ENCODE measurements at places on chromosomes 11 and 22. TPM values are rescaled to one million over a fixed set of nuclear protein-coding genes. Genes with fewer than 3 reads are reported as not detected.

The CDC42BPG gene
- 3.1 TPM for polyA plus RNA-seq

The LYVE1 gene
- polyA plus RNA-seq = 2.9 TPM

The ACRV1 gene
- polyA plus RNA-seq = 0.08 TPM

The APOL5 gene
- polyA plus RNA-seq = not detected

The PIWIL4 gene
- 2.0 TPM for polyA plus RNA-seq

The SCUBE1 gene
- polyA plus RNA-seq = 2.2 TPM

- peaks cover 22% of the 10 kb centered on the region for H3K4me1 ChIP-seq
- H3K27me3 ChIP-seq = no peaks in the 10 kb centered on the region
- H3K36me3 ChIP-seq = no peaks in the 10 kb centered on the region
- H3K4me3 ChIP-seq = no peak overlapping the region
- peak; percentile 62 for DNase-seq
- H3K27ac ChIP-seq = peak overlapping the region; percentile 79
Observed at GRCh38 chr11:8917157-8917825, 6.3 kb downstream of the AKIP1 start.

GRCh38 chr11:15346907-15347306 lies 232.2 kb downstream of the INSC start:
- H3K27me3 ChIP-seq = no peaks in the 10 kb centered on the region
- H3K4me1 ChIP-seq = no peaks in the 10 kb centered on the region
- no peaks in the 10 kb centered on the region for H3K36me3 ChIP-seq
- DNase-seq = no peak

DNA sequence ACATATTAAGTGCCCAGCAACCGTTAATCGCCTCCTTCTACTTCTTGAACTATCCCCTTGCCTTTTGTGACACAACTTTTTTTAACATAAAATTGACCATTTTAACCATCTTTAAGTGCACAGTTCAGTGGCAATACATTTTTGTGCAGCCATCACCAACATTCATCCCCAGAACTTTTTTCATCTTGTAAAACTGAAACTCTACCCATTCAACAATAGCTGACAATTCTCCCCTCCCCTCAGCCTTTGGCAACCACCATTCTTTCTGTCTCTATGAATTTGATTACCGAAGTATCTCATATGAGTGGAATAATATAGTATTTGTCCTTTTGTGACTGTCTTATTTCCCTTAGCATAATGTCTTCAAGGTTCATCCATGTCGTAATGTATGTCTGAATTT lies 66.0 kb downstream of the MICAL2 start:
- no peak for DNase-seq
- H3K36me3 ChIP-seq = no peaks in the 10 kb centered on the region
- no peaks in the 10 kb centered on the region for H3K27me3 ChIP-seq
- peaks cover 16% of the 10 kb centered on the region for H3K4me1 ChIP-seq
- no peak overlapping the region for H3K4me3 ChIP-seq

GRCh38 chr11:60924906-60925853 lies 920 bp downstream of the TMEM132A start:
- H3K4me1 ChIP-seq = peaks cover 5% of the 10 kb centered on the region
- no peaks in the 10 kb centered on the region for H3K36me3 ChIP-seq
- peak overlapping the region; percentile 94 for H3K4me3 ChIP-seq
- no peak for DNase-seq
- H3K27ac ChIP-seq = no peak overlapping the region

DNA sequence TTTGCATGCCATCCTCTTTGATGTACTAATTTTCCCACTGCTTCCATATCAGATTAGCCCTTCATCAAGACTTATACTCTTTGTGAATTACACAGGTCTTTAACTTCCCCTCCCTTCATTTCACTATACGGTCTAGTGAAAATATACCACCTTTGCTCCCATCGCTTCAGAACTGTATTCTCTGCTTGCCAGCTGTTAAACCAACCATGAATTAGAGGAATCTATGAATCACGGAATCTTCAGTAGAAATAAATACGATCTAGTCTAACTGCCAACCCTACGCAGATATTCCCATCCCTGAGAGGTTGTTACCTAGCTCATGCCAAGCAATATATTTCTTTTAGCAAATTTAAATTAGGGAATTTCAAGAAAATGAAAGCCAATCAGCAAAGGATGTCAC lies 177.8 kb upstream of the MPPED2 start:
- H3K4me3 ChIP-seq = no peak overlapping the region
- DNase-seq = no peak
- no peaks in the 10 kb centered on the region for H3K27me3 ChIP-seq

- no peaks in the 10 kb centered on the region for H3K36me3 ChIP-seq
- DNase-seq = no peak
- no peaks in the 10 kb centered on the region for H3K4me1 ChIP-seq
- no peak overlapping the region for H3K27ac ChIP-seq
- no peaks in the 10 kb centered on the region for H3K27me3 ChIP-seq
- no peak overlapping the region for H3K4me3 ChIP-seq
Observed at GRCh38 chr22:48772286-48772907, 1055.3 kb downstream of the BRD1 start.

- no peak overlapping the region for H3K4me3 ChIP-seq
- no peaks in the 10 kb centered on the region for H3K36me3 ChIP-seq
- H3K4me1 ChIP-seq = no peaks in the 10 kb centered on the region
- H3K27ac ChIP-seq = no peak overlapping the region
- DNase-seq = no peak
Observed at GRCh38 chr11:120273432-120273831, 33.5 kb downstream of the POU2F3 start.

DNA sequence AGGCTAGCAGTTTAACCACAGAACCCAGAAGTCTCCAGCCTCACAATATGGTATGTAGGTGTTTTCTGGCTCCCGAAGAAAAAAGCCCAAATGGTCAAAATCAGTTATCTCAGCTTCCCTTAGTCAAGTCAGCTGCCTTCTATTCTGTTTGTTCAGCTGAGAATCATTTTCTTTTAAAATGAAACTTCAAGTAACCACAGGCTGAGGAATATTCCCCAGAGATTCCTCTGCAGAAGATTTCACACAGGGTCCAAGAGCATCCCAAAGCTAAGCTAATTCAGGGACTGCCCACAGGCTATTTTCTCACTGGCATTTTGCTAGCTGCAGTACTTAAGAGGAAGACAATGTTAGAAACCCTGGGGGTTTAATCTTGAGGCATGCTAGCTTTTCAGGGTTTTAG lies 977.0 kb upstream of the CHORDC1 start:
- no peaks in the 10 kb centered on the region for H3K27me3 ChIP-seq
- no peaks in the 10 kb centered on the region for H3K36me3 ChIP-seq
- no peak overlapping the region for H3K27ac ChIP-seq
- H3K4me1 ChIP-seq = no peaks in the 10 kb centered on the region
- H3K4me3 ChIP-seq = no peak overlapping the region
- no peak for DNase-seq

DNA sequence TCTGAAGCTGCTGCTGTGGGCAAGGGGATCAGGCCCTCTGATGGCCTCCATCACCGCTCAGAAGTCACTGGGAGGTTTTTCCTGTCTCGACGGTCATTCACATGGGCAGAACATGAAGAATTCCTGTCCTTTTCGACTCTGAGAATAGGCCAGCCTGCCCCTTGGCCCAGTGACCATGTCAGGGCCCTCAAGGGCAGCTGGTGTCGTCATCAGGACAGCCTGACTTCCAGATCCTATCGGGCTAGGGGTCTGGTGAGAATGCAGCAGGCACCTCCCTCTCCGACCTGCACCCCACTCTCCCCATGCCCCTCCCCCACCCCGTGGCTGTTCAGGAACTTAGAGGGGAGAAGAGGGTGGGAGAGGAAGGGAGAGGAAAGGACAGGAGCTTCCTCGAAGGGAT lies 3.6 kb downstream of the TP53I11 start:
- no peaks in the 10 kb centered on the region for H3K27me3 ChIP-seq
- no peak overlapping the region for H3K27ac ChIP-seq
- DNase-seq = no peak

GRCh38 chr11:103484545-103484944 lies 375.3 kb downstream of the DYNC2H1 start:
- H3K4me1 ChIP-seq = no peaks in the 10 kb centered on the region
- H3K4me3 ChIP-seq = no peak overlapping the region
- no peaks in the 10 kb centered on the region for H3K36me3 ChIP-seq
- no peaks in the 10 kb centered on the region for H3K27me3 ChIP-seq
- DNase-seq = no peak
- no peak overlapping the region for H3K27ac ChIP-seq

- H3K4me3 ChIP-seq = no peak overlapping the region
- H3K4me1 ChIP-seq = peaks cover 15% of the 10 kb centered on the region
- H3K36me3 ChIP-seq = no peaks in the 10 kb centered on the region
- H3K27ac ChIP-seq = peak overlapping the region; percentile 83
- no peaks in the 10 kb centered on the region for H3K27me3 ChIP-seq
- no peak for DNase-seq
Observed at GRCh38 chr11:76629116-76629852, 41.3 kb downstream of the LRRC32 start.

DNA sequence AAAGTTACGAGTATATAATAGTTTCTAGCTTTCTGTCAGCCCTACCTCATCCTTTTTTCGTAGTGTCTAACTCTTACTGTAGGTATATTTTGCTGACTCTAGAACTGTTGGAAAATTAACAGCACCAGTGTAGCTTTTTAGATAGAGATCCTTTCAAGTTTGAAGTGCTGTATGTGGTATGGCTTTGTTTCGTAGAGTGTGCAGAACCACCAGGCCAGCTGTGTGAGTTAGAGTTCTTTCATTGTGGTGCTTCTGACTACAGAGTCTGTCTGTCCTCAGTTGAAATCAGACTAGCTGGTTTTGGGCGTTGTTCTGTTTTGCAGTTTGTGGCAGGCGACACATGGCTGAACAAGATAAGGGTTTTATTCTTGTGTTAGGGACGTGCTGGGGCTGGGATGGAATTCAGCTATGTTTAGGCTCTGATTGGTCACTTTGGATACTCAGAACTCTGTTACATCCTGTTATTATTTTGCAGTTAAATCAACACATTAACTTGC lies 3.2 kb downstream of the ARHGEF12 start:
- peak; percentile 18 for DNase-seq
- H3K36me3 ChIP-seq = no peaks in the 10 kb centered on the region
- H3K27ac ChIP-seq = peak overlapping the region; percentile 99
- H3K4me3 ChIP-seq = peak overlapping the region; percentile 92

DNA sequence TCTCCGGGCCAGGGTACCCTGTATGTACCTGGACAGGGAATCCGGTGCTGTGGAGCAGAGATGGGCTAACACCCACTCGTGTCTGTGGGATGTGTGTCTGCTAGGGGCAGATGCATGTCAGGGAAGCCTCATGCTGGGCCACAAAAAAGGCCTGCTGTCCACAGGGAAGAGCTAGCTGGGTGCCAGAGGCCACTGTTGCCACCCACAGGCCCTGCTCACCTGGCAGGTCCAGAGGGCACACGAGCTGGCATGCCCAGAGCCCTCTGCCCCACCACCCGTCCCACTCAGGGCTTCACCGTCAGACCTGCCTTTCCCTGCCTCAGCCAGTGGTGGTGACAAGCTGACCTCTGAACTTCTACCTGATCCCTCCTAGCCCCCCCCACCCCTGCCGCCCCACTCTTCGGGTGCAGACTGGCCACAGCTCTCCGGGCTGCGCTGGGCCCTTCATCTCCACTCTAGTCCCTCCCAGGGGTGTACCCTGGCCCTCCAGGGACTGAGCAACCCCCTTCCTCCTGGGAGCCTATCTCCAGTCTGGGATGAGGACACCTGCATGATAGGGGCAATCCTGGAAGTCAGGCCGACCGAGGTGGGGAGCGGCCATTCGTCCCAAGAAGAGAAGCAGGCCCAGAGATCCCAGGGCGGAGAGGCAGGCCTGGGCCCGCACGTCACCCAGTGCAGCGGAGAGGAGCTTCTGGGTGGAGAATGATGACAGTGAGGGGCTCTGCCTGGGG lies 1.4 kb downstream of the SLC25A22 start:
- peak overlapping the region; percentile 98 for H3K27ac ChIP-seq
- peaks cover 23% of the 10 kb centered on the region for H3K4me1 ChIP-seq
- peak overlapping the region; percentile 17 for H3K4me3 ChIP-seq

- H3K27me3 ChIP-seq = no peaks in the 10 kb centered on the region
- H3K36me3 ChIP-seq = no peaks in the 10 kb centered on the region
- H3K27ac ChIP-seq = peak overlapping the region; percentile 49
- H3K4me1 ChIP-seq = no peaks in the 10 kb centered on the region
Observed at GRCh38 chr11:132278801-132279574, 908.6 kb downstream of the NTM start.

DNA sequence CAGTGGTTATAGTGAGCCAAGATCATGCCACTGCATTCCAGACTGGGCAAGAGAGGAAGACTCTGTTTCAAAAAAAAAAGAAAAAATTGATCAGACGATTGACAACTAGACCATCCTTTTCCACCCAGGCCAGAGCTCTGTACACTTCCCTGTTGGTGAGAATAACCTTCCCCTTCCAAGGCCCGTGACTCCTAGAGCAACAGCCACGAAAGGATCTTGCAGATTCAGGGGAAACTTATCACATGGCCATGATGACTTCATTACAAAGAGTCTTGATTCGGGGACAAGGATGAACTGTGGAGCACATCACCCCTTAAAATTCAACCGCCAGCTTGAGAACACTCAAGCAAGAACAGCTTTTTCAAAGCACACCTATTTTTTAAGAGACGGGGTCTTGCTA lies 10.3 kb downstream of the CD5 start:
- no peaks in the 10 kb centered on the region for H3K4me1 ChIP-seq
- H3K27me3 ChIP-seq = no peaks in the 10 kb centered on the region
- DNase-seq = no peak

DNA sequence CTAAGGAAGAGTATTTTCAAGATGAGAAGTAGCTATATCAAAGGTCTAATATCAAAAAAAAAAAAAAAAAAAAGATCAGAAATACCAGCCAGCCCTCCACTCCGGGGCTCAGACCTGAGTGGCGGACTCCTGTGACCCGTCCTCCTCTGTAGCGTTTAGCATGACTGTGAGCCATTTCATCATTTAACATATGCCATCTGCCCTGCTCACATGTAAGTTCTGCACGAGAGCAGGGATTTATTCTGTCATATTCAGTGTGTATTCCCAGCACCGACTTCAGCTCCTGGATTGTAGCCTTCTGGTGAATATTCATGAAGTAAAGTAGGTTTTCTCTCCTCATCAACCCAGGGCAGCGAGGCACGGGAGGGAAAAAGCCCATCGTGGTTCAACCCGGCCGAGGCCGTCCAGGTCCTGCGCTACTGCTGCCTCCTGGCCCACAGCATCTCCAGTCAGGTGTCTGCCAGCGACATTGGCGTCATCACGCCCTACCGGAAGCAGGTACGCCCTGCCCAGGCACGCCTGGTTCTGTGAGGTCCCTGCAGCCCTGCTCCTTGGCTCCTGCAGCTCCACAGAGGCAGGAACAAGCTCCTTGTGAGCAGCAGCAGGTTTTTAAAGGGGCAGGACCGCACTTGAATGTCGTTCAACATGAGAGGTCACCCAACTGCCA lies 12.7 kb upstream of the PANX2 start:
- H3K27me3 ChIP-seq = no peaks in the 10 kb centered on the region
- no peaks in the 10 kb centered on the region for H3K36me3 ChIP-seq
- no peak overlapping the region for H3K4me3 ChIP-seq
